ENCODE measurements at places on chromosomes 12 and 14. TPM values are rescaled to one million over a fixed set of nuclear protein-coding genes. Genes with fewer than 3 reads are reported as not detected.

The B4GALNT1 gene
- 2.9 TPM for total RNA-seq

The C12orf56 gene
- under 0.01 TPM for total RNA-seq

The DACT1 gene
- total RNA-seq, result 74.8 TPM

The CELA1 gene
- total RNA-seq, result not detected

The GYS2 gene
- total RNA-seq, result not detected

The TAS2R9 gene
- not detected for total RNA-seq

The SMCO2 gene
- total RNA-seq, result 0.88 TPM

The FOXA1 gene
- total RNA-seq, result 0.36 TPM

The IKZF4 gene
- total RNA-seq, result 2.5 TPM

The CPNE6 gene
- total RNA-seq, result not detected

- H3K36me3 ChIP-seq, result no peaks in the 10 kb centered on the region
- H3K4me1 ChIP-seq, result peaks cover 4% of the 10 kb centered on the region
- DNase-seq, result peak; percentile 36
- H3K4me3 ChIP-seq, result no peak overlapping the region
Observed at GRCh38 chr14:59202031-59202430, 13.6 kb downstream of the DAAM1 start.

GRCh38 chr12:50825372-50825838 lies 17.3 kb upstream of the TMPRSS12 start:
- peak overlapping the region; percentile 36 for H3K4me3 ChIP-seq
- no peaks in the 10 kb centered on the region for H3K36me3 ChIP-seq
- H3K4me1 ChIP-seq, result peaks cover 5% of the 10 kb centered on the region
- DNase-seq, result no peak
- no peaks in the 10 kb centered on the region for H3K27me3 ChIP-seq

DNA sequence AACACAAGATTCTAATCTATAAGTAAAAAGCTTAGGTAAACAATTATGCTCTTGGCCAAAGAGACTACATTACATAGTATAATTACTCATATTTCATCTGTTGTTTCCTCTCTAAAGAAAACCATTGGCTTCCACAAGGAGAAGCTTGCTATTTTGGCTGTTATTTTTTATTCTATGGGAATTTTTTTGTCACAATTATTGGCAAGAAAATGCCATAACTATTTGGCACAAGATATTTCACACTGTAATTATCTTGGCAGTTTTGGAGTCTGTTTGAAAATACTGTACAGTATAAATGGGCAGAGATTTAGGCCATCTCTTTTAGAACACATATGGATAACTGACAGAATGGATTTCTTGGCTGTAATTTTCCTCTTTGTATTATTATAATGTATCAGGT lies 51.2 kb downstream of the KCNH5 start:
- no peaks in the 10 kb centered on the region for H3K27me3 ChIP-seq
- no peaks in the 10 kb centered on the region for H3K36me3 ChIP-seq
- H3K4me3 ChIP-seq, result no peak overlapping the region
- no peaks in the 10 kb centered on the region for H3K4me1 ChIP-seq
- H3K27ac ChIP-seq, result no peak overlapping the region

GRCh38 chr14:37592482-37593408 lies 2.3 kb downstream of the FOXA1 start:
- DNase-seq, result peak; percentile 65
- no peak overlapping the region for H3K27ac ChIP-seq
- H3K27me3 ChIP-seq, result peaks cover 89% of the 10 kb centered on the region
- H3K4me3 ChIP-seq, result no peak overlapping the region

DNA sequence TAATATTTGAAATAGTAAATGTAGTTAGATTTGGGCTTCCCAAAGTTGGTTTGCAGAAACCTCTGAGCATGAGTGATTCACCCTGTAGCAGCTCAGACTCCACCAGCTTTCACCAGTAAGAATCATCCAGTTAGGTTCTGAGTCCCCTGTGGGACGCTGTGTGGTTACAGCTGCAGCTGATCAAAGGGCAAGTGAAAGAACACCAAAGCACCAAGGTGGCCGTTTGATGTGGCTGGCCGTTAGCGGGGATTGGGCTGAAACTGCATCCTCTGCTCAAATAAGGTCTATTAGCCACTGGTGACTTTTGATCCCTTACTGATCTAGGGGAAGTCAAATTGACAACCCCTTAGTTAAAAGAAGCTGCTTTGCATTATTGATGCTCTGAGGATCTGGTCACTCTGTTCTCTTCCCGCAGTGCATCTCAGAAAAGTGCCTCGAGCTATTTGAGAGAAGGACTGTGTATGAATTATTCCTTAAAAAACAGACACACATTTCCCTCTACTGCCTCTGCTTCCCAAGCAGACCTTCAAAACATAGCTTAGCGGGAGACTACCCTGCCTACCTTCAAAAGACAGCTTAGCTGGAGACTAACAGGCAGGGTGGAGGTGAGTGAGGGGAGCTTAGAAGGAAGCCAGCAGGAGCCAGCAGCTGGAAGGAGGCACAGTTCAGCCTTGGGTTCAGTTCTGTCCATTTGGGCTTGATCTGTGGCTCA lies 3.7 kb downstream of the ABHD12B start:
- H3K27ac ChIP-seq, result no peak overlapping the region
- no peaks in the 10 kb centered on the region for H3K36me3 ChIP-seq
- no peak overlapping the region for H3K4me3 ChIP-seq
- peak; percentile 94 for DNase-seq

DNA sequence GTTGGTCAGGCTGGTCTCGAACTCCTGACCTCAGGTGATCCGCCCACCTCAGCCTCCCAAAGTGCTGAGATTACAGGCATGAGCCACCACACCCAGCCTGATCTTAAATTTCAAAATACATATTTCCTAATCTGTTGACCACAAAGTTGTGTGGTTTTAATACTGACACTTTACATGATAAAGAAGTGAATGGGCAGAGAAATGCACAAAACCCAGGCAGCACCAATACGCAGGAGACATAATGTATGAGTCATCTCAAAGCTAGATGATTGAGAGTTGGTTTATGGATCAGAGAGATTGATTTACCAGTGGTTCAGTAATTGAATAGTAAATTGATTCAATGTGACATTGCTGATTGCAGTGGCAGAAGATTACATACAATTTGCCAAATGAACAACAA lies 19.2 kb upstream of the PPP2R5E start:
- no peak overlapping the region for H3K27ac ChIP-seq
- no peak for DNase-seq
- H3K4me3 ChIP-seq, result no peak overlapping the region

GRCh38 chr14:44829021-44829420 lies 132.7 kb downstream of the KLHL28 start:
- no peaks in the 10 kb centered on the region for H3K4me1 ChIP-seq
- no peaks in the 10 kb centered on the region for H3K36me3 ChIP-seq
- H3K4me3 ChIP-seq, result no peak overlapping the region

DNA sequence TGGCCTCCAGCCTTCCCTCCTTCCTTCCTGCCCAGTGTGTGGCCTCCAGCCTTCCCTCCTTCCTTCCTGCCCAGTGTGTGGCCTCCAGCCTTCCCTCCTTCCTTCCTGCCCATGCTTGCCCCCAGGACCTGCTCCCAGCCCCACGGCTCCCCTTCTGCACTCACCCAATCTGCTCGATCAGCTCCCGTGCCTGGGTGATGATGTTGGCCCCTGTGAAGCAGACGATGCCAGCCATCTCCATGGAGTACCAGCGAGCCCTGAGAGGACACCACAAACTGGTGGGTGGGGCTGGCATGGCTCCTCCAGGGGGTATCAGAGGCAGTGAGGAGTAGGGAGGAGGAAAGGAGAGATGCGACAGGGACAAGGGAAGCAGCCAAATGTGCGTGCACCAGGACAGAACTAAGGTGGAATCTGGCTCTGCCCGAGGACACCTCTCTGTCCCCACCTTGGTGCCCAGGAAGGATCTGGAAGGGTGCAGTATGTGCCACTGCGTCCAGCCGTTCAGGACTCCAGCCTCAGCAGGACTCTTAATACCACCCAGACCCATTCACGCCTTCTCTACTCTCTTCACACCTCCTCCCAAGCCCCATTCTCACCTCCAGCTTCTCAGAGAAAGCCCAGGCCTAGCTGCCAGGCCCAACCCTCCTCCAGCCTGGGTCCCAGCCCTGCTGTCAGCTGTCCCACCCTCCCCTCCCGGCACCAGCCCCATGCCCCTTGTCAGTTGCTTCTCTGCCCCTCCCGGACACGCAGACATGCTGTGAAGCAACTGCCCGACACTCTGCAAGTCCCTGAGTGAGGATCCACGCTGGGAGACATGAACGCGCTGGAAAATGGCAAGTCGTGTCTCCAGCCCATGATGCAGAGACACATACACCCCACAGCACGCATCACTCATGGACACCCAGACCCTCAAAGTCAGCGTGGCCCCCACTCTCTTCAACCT lies 22.7 kb downstream of the POLE start:
- no peaks in the 10 kb centered on the region for H3K27me3 ChIP-seq
- no peaks in the 10 kb centered on the region for H3K4me1 ChIP-seq
- no peak overlapping the region for H3K4me3 ChIP-seq
- H3K27ac ChIP-seq, result no peak overlapping the region
- peaks cover 44% of the 10 kb centered on the region for H3K36me3 ChIP-seq

DNA sequence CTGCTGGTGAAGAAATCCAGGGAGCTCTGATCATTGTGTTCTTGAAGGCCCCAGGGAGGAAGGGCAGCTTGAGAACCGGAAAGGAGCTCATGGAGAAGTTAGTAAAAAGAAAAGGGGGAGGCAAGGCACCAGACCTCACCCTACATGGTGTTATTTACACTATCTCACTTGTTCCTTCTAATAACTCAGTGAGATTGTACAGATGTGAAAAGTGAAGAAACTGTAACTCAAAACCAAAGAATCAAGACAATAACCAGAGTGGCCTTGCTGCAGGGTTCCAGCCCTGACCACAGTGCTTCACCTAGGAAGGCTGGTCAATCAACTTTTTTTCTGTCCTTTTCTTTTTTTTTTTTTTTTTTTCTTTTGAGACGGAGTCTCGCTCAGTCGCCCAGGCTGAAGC lies 353.6 kb downstream of the TMTC2 start:
- no peaks in the 10 kb centered on the region for H3K27me3 ChIP-seq
- no peaks in the 10 kb centered on the region for H3K4me1 ChIP-seq
- no peak for DNase-seq

DNA sequence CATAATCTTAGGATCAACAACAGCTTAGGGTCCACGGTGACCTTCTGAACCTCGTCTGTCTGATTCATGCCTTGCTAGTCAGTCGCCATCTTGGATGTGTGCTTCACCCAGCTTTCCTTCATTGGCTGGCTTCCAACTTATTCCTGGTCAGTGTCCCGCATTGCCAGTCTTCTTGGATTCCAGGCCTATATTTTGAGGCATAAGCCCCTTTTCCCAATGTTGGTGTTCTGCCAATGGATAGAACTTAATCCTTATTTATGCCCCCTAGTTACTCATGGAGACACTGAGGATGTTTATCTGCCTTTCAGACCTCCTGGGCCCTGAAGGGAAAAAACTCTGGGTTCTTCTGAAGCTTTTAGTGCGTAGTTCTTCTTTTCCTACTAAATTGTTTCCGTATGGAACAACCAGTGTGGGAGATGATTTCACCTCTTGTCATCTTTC lies 5.8 kb downstream of the JDP2 start:
- no peaks in the 10 kb centered on the region for H3K27me3 ChIP-seq
- no peak for DNase-seq
- peaks cover 31% of the 10 kb centered on the region for H3K36me3 ChIP-seq

DNA sequence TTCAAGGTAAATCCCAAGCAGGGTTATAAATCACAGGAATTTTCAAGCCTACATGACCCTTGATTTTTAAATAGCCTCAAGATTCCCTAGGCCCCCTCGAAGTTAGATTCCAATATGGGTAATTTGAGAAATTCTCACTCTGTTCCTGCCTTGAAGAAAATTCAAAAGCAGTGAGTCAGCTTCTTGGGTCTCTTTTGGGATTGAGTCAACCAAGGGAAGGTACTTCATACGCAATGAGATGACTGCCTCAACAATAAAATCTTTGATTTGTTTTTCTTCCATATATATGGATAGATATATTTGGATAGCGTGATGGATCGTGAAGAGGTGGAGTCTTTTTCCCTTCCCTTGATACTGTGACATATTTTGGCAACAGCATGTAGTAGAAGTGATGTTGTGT lies 180.4 kb upstream of the ATP2B1 start:
- peaks cover 18% of the 10 kb centered on the region for H3K4me1 ChIP-seq
- DNase-seq, result no peak
- H3K27ac ChIP-seq, result peak overlapping the region; percentile 40
- H3K4me3 ChIP-seq, result no peak overlapping the region
- H3K36me3 ChIP-seq, result no peaks in the 10 kb centered on the region

DNA sequence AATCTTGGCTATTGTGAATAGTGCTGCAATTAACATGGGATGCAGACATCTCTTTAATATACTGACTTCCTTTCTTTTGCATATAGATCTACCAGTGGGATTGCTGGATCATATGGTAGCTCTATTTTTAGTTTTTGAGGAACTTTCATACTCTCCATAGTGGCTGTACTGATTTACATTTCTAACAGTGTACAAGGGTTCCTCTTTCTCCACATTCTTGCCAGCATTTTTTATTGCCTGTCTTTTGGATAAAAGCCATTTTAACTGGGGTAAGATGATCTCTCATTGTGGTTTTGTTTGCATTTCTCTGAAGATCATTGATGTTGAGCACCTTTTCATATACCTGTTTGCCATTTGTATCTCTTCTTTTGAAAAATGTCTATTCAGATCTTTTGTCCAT lies 8.4 kb downstream of the AMDHD1 start:
- H3K36me3 ChIP-seq, result no peaks in the 10 kb centered on the region
- H3K27ac ChIP-seq, result no peak overlapping the region
- H3K27me3 ChIP-seq, result peaks cover 25% of the 10 kb centered on the region
- no peaks in the 10 kb centered on the region for H3K4me1 ChIP-seq
- no peak overlapping the region for H3K4me3 ChIP-seq
- no peak for DNase-seq

GRCh38 chr14:101174980-101175606 lies 271.6 kb upstream of the RTL1 start:
- H3K4me3 ChIP-seq, result no peak overlapping the region
- no peak overlapping the region for H3K27ac ChIP-seq
- peak; percentile 60 for DNase-seq
- no peaks in the 10 kb centered on the region for H3K36me3 ChIP-seq
- H3K27me3 ChIP-seq, result no peaks in the 10 kb centered on the region

DNA sequence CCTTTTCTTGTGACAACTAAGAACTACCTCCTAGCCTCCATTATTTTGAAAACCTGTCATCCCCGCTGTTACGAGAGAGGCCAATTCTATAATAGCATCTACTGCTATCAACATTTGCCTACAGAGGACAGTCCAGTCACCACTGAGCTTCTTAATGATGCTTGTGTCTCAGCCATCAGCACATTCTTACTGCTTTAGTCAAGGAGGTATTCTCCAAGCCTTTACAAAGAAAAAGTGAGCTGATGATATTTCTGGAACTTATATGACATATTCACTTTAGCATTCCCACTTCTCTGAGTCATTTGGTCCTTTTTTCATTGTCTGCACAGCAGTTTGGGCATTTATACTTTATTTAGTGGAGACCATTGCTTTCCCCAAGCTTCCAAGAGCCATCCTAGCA lies 497.7 kb upstream of the RPL10L start:
- no peaks in the 10 kb centered on the region for H3K4me1 ChIP-seq
- H3K36me3 ChIP-seq, result no peaks in the 10 kb centered on the region
- no peak overlapping the region for H3K27ac ChIP-seq
- no peak overlapping the region for H3K4me3 ChIP-seq
- H3K27me3 ChIP-seq, result no peaks in the 10 kb centered on the region
- no peak for DNase-seq

Measured in osteoblast (primary cell).